ENCODE measurements at places on chromosomes 7 and 10.

DNA sequence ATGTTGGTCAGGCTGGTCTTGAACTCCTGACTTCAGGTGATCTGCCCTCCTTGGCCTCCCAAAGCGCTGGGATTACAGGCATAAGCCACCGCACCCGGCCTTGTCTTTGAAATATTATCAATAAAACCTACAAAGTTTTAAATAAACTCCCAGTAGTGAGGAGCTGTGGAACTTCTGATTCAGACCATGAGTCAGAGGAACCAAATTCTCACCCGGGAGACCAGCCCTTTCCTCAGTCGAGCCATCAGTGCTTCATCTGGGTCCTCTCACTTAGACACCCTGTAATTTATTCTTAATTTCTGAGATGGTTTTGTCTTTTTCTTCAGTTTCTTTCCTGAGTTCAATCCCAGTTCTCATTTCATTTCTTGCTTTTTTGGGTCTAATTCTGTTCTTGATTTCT is 68.6 kb downstream of the DYNC2I1 start:
- DNase-seq, result no peak

- no peak for DNase-seq
Measured at GRCh38 chr10:46077731-46078413, 31.8 kb upstream of the MSMB start.

DNA sequence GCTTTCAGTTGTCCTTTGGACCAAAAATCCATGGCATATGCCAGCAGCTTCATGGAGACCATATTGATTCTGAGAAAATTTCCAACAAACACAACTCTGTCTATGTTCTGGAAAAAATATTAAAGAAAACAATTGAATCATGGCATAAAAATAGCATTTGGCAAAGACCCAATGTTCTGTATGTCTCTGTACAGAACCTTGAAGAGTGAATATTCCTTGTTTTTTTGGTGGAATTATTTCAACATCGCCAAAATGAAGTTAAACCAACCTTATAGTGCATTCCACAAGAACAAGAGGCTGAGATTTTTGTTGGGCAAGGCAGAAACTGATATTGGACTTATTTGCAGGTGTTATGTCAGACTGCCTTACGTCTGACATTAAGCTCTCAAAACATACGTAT is 53.3 kb upstream of the SLC16A12 start:
- no peak for DNase-seq

- no peak for DNase-seq
Measured at GRCh38 chr10:34232481-34232880, 582.6 kb downstream of the PARD3 start.

DNA sequence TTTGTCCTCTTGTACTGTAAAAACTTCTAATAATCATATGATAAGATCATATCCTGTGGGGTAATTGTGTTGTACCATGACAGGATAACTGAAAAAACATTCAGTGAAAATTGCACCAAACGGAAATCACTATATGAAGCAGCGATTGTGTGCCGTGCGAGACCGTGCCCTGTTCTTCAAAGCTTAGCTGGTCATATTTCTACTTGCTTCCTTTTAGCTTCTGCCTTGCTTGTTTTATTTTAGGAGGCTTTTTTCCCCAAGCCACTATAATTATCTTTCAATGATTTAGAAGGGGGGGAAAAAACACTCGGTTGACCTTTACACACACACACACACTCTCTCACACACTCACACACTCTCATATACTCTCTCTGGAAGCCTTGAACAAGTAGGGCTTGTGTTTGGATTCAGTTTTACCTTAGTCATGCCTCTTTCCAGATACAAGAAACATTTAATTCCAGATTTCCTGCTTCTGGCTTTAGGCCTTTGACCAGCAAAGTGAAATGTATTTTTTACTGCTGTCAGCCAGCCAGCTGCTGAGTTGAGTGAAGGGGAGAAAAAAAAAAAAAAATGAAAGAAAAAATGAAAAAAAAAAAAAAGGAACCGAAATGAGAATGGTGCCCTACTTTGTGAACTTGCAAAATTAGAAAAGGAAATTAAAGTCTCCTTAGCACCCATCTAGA is 181.4 kb downstream of the ARID5B start:
- DNase-seq, result no peak

- no peak for DNase-seq
Measured at GRCh38 chr10:127866276-127867013, 26.3 kb downstream of the CLRN3 start.

DNA sequence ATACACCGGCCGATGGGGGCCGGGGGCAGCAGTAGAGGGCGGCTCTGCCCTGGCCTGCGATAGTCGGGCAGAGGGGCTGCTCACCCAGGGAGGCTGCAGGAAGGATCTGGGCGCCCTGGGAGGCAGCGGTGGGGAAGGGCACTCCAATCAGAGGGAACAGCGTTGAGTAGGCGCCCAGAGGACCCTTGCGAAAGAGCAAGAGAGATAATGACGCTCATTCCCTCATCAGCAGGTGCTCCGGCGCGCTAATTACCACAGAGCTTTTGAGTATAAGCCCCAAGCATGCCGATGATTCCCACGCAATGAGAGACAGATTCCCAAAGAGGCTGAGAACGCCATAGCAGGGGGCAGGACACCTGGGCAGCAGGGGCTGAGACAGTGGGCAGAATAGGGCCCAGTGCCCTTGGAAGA is 215.3 kb downstream of the MAD1L1 start:
- no peak for DNase-seq

GRCh38 chr7:43781726-43782607 is 23.5 kb downstream of the BLVRA start:
- DNase-seq, result no peak

DNA sequence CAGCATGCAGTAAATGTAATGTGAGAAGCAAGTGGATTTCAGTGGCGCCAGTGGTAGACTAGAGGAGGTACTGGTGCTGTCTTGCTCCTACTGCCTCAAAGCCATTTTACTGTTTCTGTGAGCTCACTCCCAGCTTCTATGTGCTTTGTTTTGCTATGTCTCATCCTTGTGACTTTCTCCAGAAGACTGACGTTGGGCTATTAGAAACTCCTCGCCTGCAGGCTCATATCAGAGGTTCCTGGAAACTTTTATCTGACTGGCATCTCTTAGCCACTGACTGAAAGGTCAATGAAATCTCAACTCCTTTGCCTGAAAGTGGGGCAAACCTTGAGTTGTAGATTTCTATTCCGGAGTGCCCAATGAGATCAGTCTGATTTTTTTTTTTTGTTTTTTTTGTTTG is 66.4 kb upstream of the SORCS1 start:
- no peak for DNase-seq

DNA sequence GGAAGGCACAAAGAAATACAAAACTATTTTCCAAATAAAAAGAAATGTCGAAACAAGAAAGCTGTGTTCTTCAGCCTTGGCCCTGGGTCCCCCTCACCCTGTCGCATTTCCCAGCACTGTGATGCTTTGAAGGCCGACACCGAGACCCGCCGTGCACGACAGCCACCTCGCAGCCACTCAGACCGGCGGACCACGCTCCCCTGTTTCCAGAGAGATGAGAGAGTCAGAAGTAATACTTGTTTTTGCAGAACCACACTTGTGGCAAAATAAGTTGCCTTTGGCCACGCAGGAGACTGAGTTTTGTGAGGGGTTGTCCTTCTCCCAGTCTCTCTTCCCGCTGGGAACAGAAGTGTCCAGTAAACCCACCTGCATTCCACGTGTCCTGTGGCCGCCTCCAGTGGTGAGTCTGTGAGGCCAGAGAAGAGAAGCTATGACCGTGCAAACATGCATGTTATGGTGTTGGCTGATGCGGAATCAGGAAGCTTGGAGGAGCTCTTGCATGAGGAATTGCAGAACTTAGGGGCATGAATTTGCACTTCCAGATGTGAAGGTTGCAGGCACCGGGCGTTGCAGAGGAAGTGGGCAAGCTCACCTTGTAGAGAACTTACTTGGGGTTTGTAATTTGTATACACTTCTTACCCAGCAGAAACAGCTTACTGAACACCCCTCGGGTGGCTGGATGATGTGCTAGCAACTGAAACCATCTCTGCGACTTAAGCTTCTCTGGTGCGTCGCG is 194.5 kb downstream of the EBF3 start:
- no peak for DNase-seq

DNA sequence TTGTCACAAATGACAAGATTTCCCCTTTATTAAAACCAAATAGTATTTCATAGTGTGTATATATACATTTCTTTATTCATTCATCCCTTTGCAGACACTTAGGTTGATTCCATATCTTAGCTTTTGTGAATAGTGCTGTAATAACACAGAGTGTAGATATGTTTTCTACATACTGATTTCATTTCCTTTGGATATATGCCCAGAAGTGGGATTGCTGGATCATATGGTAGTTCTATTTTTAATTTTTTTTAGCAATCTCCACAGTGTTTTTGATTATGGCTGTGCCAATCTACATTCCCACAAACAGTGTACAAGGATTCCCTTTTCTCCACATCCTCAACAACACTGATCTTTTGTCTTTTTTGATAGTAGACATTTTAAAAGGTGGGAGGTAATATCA is 46.4 kb downstream of the CSTF2T start:
- DNase-seq, result no peak

- peak; percentile 49 for DNase-seq
Measured at GRCh38 chr10:25934621-25935139, 651 bp downstream of the MYO3A start.

- peak; percentile 43 for DNase-seq
Measured at GRCh38 chr7:76304888-76305375, 2.5 kb downstream of the HSPB1 start.

DNA sequence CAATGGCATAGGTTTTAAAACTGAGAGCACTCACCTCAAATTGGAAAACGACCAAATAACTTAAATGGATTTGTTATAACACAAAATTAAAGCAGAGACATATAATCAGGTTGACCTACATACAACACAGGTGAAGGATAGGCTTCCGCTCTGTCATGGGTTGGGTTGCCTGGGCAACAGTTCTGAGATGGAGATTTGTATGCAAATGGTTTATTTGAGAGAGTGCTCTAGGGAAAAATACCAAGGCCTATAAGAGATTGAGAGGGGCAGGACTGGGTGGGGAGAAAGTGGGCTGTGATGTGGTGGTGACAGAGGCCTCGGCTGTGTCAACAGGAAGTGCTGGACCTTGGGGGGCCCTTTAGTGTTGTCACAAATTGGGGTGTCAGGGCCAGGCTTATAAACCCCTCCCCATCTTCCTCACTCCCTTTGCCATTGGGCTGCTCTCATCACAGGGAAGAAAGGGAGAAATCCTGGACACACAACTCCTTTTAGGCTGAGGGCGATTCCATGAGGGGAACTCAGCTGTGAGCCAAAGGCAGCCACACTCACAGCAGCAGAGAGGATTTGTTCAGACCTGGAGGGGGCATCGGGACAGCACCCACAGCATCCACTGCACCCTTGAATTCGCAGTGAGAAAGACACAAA is 105.4 kb upstream of the LYZL1 start:
- peak; percentile 16 for DNase-seq

DNA sequence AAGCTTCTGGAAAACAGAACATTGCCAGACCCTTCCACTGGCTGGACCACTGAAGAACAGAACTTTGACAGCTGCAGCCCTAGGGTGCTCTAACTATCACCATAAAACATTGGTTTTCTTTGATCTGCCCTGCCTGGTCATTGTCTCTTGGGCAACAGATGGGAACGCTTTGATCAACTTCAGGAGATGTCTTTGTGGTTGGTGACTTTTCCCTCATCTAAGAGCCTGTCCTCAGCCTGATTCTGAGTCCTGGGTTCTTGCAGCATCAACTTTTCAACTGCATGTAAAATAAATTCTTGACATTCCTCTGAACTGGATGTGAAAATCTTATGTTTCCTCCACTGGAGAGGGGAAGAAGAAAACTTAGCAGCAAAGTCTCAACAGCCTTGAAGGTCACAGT is 53.1 kb upstream of the ZNRF2 start:
- DNase-seq, result no peak

DNA sequence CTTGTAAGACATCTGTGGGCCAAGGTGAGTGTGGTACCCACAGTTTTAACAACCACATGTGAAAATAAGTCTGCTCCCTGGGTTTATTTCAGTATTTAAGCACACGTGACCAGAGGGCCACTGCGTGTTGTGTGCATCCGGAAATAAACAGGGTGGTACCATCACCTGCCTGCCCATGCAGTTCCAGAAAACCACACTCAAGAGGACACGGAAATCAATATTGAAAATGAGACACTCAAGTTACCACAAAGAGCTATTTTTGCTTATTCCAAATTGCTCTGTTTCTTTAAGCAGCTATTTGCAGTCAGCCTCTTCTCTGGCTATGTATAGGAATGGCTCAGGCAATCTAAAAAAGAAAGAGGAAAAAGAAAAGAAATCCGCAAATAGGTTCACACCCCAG is 71.8 kb upstream of the LOXL4 start:
- DNase-seq, result no peak

GRCh38 chr7:42886129-42886528 is 25.7 kb downstream of the C7orf25 start:
- no peak for DNase-seq
